T follicular helper cell (primary cell): ENCODE measurements at places on chromosomes 2 and 18.
A peak's percentile ranks its signal among the peaks of the same experiment; 100 is the strongest.

GRCh38 chr2:223944166-223944702 is 901 bp downstream of the WDFY1 start:
- DNase-seq, result peak; percentile 9

DNA sequence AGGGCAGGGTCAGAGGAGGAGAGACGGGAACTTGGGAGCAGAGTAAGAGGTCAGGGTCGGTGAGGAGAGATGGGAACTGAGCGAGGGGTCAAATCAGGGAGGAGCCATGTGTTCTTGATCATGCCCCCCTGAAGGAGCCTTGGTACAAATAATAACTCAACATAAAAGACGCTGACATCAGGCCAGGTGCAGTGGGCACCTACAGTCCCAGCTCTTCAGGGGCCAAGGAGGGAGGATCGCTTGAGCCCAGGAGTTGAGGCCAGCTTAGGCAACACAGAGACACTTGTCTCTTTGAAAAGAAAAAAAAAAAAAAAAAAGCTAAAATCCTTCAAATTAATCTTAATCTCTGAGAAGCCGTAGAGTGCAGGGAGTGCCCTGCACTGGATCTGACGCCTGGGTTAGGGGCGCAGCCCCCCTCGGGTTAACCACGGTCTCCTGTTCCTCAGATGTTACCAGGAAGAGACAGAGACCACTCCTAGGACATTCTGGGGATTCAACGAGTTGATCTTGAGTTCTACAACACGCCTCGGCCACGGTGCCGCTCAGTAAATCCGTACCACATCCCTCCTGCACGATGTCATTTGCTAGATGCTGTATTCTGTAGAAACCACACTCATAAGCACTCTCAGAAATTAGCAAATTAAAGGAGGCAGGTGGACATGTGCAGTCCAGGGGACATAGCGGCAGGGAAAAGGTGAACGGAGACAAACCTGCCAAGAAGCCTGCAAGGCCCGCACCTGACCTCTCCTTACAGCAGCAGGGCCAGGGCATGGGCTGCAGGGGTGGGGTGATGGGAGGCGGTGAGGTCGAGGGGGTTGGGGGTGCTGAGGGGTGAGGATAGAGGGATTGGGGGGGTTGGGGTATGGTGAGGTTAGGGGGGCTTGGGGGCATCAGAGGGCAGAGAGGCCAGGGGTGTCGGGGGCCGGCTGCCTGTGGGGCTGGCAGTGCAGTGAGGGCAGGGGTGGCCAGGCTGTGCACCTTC is 29.2 kb downstream of the SLC66A2 start:
- DNase-seq, result no peak

GRCh38 chr2:158997037-158997790 is 28.8 kb downstream of the TANC1 start:
- DNase-seq, result no peak

GRCh38 chr2:109208951-109209335 is 79.9 kb downstream of the SH3RF3 start:
- no peak for DNase-seq

DNA sequence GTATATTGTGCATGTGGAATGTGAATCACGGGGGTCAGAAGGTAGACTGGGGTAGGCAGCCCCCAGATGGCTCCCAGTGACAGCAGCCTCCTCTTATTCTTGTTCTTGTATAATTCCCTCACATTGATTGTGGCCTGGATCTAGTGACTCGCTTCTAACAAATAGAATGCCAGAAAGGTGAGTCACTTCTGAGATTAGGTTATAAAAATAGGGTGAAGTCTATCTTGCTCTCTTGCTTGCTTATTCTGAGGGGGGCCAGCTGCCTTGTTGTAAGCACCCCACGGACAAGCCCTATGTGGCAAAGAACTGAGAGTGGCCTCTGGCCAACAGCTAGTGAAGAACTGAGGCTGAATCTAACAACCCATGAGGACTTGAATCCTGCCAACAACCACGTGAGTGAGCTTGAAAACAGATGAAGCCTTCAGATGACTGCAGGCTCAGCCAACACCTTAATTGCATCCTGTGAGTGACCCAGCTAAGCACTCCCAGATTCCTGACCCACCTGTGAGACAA is 15.6 kb upstream of the RMND5A start:
- no peak for DNase-seq

DNA sequence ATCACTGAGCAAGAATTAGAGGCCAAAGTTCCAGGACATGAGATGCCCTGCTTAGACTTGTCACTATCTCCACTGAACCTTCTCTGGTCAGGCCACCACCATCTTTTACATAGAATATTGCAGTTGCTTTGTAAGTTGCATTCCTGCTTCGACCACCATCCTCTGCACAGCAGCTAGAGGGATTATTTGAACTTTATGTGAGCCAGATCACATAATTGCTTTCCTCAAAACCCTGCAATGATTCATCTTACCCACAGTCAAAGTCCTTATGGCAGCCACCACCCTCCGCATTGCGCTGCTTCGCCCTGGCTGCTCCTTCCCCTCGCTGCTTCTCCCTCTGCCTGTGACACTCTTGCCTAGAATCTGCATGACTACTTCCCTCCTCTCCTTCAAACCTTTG is 111.3 kb downstream of the EML6 start:
- no peak for DNase-seq

DNA sequence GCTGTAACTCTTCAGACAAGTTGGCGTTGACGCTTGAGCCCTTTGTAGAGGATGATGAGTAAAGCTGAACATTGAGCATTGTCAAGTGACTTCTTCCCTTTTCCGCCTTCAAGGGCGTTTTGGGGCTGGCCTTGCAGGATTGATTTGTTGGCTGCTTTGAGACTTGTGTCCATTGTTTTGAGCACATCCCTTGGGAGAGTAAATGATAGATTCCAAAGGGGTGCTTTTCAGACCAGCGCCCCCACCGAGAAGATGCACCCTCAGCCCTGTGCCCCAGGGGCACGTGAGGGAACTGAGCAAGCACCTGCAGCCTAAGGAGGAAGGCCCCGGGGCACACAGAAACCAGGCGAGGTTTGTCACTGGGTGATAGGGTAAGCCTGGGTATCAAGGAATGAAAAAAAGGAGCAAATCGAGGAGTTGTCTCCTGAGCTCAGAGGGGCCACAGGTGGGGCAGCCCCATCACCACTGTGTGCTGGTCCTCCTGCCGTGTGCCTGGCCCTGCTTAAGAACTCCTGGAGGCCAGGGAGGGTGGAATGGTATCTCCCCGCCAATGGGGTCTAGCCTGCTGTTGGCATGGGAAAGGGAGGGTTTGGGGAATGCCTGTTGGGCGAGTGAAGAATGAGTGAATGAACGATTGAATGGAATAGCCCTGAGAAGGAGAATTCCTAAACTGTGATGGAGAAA is 64.0 kb downstream of the RAB31 start:
- DNase-seq, result no peak

DNA sequence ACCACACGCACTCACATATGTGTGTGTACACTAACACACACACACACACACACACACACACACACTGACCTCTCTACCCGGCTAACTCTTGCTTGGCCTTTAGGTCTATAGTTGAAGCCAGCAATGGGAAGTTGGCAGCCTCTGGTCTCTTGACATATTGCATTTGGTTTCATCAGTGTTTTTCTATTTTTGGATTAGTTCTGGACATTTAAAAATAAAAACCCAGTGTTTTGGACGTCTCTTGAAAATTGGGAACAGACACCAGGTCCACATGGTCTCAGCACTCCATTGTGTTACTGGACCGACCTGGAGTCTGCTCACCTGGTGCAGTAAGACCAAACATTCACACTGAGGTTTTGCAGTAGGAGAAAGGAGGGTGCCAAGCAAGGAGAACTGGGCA is 50.4 kb upstream of the AFF3 start:
- no peak for DNase-seq

- no peak for DNase-seq
Observed at GRCh38 chr2:61179701-61180639, 18.0 kb downstream of the C2orf74 start.

- DNase-seq, result no peak
Observed at GRCh38 chr2:84846741-84847142, 34.1 kb downstream of the TRABD2A start.

- no peak for DNase-seq
Observed at GRCh38 chr2:54676656-54677055, 46.8 kb upstream of the EML6 start.

GRCh38 chr18:46497129-46497528 is 159.9 kb downstream of the LOXHD1 start:
- no peak for DNase-seq

DNA sequence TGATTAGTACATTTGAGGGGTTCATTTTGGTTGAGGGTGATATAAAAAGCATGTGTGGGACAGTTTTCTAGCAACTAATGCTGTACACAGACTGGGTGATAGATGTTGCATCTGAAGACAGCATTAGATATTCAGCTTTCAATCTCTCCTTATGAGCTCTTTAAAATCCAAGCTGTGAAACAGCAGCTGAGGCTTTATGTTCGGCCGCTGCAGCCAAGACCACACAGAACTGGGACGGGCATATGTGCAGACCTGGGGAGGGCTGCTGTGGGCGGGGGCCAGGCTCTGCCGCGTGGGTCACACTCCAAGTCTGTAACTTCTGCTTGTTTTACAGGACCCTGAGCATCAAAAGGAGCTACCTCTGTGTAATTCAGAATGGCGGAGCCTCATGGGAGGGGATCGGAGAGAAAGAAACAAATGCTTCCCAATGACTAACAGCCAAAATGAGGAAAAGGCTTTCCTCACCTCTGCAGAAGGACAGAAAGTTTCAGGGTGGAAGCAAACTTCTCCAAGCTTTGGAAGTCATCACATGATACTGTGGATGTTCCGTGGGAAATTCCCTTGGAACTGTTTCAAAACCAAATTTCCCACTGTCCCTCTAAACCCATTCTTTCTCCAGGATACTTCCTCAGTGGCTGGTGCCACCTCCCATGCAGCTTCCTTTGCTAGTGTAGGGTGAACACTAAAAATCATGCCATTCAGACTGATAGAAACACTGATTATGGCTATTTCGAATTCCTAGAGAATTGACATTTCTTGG is 711.9 kb upstream of the ID2 start:
- DNase-seq, result no peak

- no peak for DNase-seq
Observed at GRCh38 chr18:6333981-6334380, 80.7 kb downstream of the L3MBTL4 start.

DNA sequence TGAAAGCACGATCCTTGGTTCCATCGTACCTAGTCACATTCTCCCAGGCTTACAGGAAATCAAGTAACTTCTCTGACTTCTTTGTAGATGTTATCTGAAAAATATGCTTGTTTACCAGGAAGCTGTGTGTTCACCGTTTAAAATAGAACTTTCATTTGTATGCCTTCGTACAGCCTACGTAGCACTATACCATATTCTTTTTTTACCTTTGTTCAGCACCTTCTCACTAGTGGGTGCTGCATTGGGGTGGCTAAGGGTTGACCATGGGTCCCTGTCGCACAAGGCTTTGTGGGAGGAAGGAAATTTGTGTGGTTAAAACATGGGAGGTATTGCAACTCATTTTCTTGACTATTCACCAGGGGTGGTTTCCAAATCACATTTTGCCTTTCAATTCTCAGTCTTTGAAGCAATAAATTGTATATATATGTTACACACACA is 16.6 kb downstream of the MALT1 start:
- DNase-seq, result peak; percentile 52

GRCh38 chr18:37242091-37242490 is 323.5 kb downstream of the CELF4 start:
- DNase-seq, result no peak

DNA sequence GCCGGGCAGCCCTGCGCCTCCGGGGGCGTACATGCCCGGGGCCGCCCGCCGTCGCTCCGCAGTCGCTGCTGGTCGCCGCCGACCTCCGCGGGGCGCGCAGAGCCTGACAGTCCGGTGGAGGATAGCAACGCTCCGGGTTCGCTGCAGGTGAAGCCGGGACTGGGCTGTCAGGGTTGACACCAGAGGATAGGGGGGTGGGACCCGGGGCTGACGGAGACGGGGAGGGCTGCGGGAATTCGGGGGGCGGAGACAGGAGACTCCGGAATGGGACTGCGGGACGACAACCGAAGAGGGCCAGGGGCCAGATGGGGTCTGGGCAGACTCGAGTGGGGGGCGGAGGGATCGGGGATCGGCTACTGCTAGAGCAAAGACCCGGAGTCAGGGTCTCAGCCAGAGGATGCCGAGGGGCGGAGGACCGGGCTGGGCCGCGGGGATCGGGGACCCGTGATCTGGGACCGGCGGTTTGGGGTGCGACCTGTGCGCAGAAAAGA is 403 bp downstream of the TMEM127 start:
- no peak for DNase-seq

DNA sequence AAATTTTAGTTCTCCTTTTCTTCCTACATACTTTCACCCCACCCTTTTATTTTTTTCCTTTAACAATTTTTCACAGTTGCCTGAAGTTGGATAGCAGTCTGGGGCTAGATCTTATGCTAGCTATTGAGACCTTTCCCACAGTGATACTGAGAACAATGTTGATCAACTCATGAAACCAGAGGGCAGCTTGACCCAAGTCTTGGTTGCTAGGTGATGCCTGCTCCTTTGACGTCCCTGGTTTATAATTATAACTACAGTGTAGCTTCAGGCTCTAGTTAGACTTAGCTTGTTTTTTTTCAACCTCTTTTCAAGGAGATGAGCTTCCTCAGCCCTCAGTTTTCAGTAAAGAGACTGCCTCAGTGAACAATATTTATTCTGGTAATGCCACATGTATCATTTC is 648.5 kb downstream of the IRS1 start:
- no peak for DNase-seq

GRCh38 chr2:217797661-217798069 is 205.1 kb downstream of the TNS1 start:
- no peak for DNase-seq

DNA sequence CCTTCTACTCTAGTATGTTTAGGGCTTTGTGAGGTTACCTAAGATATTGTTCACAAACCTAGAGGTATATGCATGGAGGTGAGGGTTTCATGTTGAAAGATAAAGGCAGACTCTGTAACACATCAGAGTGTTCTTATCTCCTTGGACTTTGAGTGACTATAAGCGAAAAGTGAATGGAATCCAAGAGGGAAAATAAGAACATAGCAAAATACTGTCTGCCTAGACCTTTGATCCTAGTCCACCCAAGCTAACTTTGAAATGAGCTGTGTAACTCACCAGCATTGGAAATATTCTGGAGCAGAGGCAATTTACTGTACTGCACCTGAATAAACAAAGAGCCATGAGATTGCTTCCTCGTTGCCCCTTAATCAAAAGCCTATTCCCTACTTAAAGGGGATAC is 28.2 kb upstream of the GALNT1 start:
- DNase-seq, result no peak

DNA sequence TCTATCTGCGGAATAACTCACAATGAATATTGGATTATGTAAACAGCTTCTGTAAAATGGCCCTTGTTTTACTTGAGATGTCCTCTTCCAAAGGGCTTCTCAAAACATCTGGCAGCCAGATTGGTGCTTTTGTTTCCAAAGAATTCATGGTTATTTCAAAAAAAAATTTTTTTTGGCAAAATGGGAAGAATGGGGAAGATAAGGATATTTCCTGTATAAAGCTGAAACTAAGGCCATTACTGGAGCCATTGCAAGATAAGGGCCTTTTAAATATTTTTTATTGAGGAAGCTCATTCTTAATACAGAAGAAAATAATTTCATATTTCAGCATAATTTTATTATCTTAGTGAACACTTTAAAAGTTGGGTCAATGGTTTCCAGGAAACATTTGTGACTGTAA is 259.1 kb downstream of the GALNT13 start:
- DNase-seq, result no peak

GRCh38 chr18:24475926-24476589 is 15.6 kb downstream of the HRH4 start:
- no peak for DNase-seq
